ENCODE measurements at places on chromosomes 16 and 17. TPM values are rescaled to one million over a fixed set of nuclear protein-coding genes. Genes with fewer than 3 reads are reported as not detected.

- H3K27me3 ChIP-seq = no peaks in the 10 kb centered on the region
- peaks cover 7% of the 10 kb centered on the region for H3K4me1 ChIP-seq
- no peak for DNase-seq
- no peak overlapping the region for H3K4me3 ChIP-seq
These were observed 11.6 kb downstream of the MPG start for GRCh38 chr16:89391-90302.

- H3K27me3 ChIP-seq = no peaks in the 10 kb centered on the region
- H3K27ac ChIP-seq = no peak overlapping the region
- no peak for DNase-seq
- H3K4me3 ChIP-seq = no peak overlapping the region
These were observed 17.9 kb downstream of the CA10 start for GRCh38 chr17:52140601-52141000.

GRCh38 chr17:73657473-73658116 lies 13.3 kb upstream of the SDK2 start:
- no peaks in the 10 kb centered on the region for H3K36me3 ChIP-seq
- no peak overlapping the region for H3K27ac ChIP-seq
- no peak overlapping the region for H3K4me3 ChIP-seq

GRCh38 chr17:10653987-10654386 lies 3.1 kb downstream of the MYH3 start:
- H3K4me3 ChIP-seq = no peak overlapping the region
- no peaks in the 10 kb centered on the region for H3K4me1 ChIP-seq
- no peaks in the 10 kb centered on the region for H3K36me3 ChIP-seq
- H3K27ac ChIP-seq = no peak overlapping the region
- DNase-seq = no peak

The CIBAR2 gene
- total RNA-seq = not detected

The AANAT gene
- total RNA-seq = not detected

DNA sequence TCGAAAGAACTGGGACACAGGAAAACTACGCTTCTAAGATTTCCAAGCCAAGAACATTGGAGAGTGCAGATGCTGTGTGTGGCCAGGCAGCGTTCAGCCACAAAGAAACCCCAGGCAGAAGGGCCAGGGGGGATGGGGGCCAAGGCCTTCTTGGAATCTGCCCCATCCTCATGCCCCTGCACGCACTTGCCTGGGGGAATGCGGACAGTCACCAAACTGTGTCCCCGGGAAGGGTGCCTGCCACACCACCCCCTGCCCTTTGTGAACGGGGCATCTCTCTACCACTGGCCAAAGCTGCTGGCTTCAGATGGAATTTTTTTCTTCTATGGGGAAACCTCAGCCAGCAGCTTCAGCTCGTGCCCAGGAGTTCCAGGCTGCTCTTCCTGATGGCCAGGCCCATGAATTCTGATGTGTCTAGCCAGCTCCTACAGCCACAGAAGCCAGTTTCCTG lies 32.0 kb upstream of the DNAH17 start:
- no peaks in the 10 kb centered on the region for H3K27me3 ChIP-seq
- DNase-seq = no peak
- H3K27ac ChIP-seq = no peak overlapping the region
- H3K36me3 ChIP-seq = no peaks in the 10 kb centered on the region
- no peaks in the 10 kb centered on the region for H3K4me1 ChIP-seq

The CDRT15 gene
- total RNA-seq = not detected

- H3K27me3 ChIP-seq = no peaks in the 10 kb centered on the region
- no peak for DNase-seq
- H3K36me3 ChIP-seq = no peaks in the 10 kb centered on the region
- H3K4me1 ChIP-seq = peaks cover 11% of the 10 kb centered on the region
- no peak overlapping the region for H3K27ac ChIP-seq
These were observed 90.6 kb upstream of the LHX1 start for GRCh38 chr17:36846410-36847292.

DNA sequence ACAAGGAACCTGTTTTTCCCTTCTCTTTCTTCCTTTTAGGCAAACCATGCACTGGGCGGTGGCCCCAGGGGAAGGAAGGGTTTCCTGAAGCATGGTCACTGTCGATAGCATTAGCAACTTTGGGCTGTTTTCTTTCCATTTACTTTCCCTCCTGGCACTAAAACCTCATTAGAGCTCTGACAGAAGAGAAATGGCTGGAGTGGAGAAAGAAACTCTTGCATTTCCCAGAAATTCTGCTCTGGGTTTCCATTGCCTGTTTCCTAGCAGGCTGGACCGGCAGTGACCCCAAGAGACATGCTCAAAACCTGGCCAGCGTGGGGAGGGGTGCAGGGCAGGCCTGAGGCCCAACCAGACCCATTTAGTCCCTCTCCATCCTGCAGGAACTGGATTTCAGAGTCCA lies 230.7 kb upstream of the CCL2 start:
- H3K27me3 ChIP-seq = 0 out of 2 replicates have a peak, but pooled peaks cover 2% of the 10 kb centered on the region
- DNase-seq = no peak
- H3K4me1 ChIP-seq = no peaks in the 10 kb centered on the region
- no peak overlapping the region for H3K4me3 ChIP-seq

DNA sequence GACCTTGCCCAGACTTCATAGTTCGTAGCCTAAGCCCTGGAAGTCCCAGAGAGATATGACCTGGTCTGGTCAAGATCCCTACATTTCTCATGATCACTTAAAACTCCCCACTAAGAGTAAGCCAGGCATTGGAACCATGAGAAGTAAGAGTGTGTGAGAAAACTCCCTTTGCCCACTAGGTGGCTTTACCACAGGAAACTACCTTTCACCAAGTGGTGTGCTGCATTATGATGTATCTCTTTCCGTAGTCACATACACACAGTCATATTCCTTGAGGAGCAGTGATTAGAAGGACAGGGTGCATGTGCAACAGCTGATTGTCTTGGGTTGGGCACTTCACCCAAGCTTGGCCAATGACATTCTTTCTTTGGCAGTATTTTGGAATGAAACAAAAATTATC lies 639.3 kb downstream of the KCNJ2 start:
- H3K4me3 ChIP-seq = no peak overlapping the region
- H3K27me3 ChIP-seq = no peaks in the 10 kb centered on the region

DNA sequence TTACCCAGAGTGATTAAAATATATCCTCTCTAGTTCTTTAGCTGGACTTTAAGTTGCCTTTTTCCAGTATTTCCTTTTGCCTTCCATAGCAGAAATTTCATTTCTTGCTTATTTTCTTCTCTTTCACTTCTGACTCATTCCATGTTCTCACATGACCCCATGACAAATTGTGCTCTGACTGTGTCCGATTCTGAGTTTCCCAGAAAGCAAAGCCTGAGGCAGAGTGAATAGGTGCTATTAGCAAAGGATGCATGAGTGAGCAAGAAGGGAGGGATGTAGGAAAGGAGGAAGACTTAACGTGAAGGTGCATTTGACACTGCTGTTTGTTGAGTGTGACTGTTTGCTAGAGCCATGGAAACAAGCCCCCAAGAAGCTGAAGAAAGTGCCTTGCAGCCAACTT lies 82.6 kb upstream of the CNTNAP4 start:
- no peaks in the 10 kb centered on the region for H3K36me3 ChIP-seq
- DNase-seq = no peak
- no peak overlapping the region for H3K4me3 ChIP-seq
- H3K4me1 ChIP-seq = no peaks in the 10 kb centered on the region
- no peaks in the 10 kb centered on the region for H3K27me3 ChIP-seq

The FOXC2 gene
- 14.9 TPM for total RNA-seq

The AARS1 gene
- total RNA-seq = 115 TPM

GRCh38 chr17:28421787-28422305 lies 15.8 kb upstream of the SLC46A1 start:
- H3K27me3 ChIP-seq = no peaks in the 10 kb centered on the region
- no peak overlapping the region for H3K4me3 ChIP-seq
- no peaks in the 10 kb centered on the region for H3K4me1 ChIP-seq
- no peaks in the 10 kb centered on the region for H3K36me3 ChIP-seq
- H3K27ac ChIP-seq = no peak overlapping the region

DNA sequence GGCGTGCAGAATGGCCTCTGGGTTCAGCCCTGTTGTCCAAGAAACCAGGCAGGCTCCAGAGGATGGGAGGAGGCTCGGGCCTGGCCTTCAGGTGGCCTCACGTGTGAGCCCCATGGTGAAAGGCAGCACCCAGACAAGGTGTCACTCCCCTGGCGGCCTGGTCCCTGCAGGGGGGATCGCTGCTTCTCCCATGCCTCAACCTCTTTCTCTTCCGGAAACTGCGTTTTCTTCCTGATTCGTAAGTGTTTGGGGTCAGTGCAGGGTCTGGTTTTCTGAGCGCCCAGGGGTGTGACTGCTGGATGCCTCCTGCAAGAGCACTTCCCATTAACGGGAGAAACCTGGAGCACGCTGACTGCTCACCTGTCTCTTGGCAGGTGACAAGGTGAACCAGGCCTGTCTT lies 70.0 kb upstream of the CIBAR2 start:
- H3K27ac ChIP-seq = no peak overlapping the region
- no peaks in the 10 kb centered on the region for H3K27me3 ChIP-seq
- no peaks in the 10 kb centered on the region for H3K4me1 ChIP-seq

- H3K4me1 ChIP-seq = no peaks in the 10 kb centered on the region
- H3K4me3 ChIP-seq = no peak overlapping the region
- no peaks in the 10 kb centered on the region for H3K36me3 ChIP-seq
- H3K27me3 ChIP-seq = no peaks in the 10 kb centered on the region
- H3K27ac ChIP-seq = no peak overlapping the region
These were observed 446.7 kb downstream of the PMP22 start for GRCh38 chr17:14818469-14818868.

- no peak for DNase-seq
- no peaks in the 10 kb centered on the region for H3K27me3 ChIP-seq
- no peaks in the 10 kb centered on the region for H3K4me1 ChIP-seq
- no peaks in the 10 kb centered on the region for H3K36me3 ChIP-seq
- H3K4me3 ChIP-seq = no peak overlapping the region
- H3K27ac ChIP-seq = no peak overlapping the region
These were observed 389.5 kb downstream of the KCNJ2 start for GRCh38 chr17:70558821-70559220.
